Cerebellum (tissue), 4 donors: ENCODE measurements at places on chromosomes 7 and 10.

- no peak for DNase-seq
These were observed 8.7 kb downstream of the ACTR1A start for GRCh38 chr10:102493771-102494170.

DNA sequence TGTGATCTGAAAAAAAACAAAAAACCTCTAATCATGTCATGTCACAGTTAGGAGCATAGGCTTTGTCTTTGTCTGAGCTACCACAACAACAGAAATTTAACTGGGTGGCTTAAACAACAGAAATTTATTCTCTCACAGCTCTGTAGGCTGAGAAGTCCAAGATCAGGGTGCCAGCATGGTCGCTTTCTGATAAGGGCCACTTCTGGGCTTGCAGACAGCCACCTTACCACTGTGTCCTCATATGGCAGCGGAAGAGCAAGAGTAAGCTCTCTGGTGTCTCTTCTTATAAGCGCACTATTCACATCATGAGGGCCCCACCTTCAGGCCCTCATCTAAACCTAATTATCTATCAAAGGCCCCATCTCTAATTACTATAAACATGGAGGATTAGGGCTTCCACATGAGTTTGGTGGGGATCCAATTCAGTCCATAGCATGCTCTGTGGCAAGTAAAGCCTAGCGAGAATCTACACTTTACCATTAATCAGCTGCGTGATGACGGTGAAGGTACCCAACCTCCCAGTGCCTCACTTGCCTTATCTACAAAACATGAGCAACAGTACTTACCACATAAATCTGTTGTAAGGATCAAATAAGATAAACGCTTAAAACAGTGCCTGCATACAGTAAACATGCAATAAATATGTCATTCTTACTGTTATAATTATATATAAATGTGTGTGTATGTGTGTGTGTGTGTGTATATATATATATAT, 17.3 kb downstream of the ZNF438 start:
- no peak for DNase-seq

DNA sequence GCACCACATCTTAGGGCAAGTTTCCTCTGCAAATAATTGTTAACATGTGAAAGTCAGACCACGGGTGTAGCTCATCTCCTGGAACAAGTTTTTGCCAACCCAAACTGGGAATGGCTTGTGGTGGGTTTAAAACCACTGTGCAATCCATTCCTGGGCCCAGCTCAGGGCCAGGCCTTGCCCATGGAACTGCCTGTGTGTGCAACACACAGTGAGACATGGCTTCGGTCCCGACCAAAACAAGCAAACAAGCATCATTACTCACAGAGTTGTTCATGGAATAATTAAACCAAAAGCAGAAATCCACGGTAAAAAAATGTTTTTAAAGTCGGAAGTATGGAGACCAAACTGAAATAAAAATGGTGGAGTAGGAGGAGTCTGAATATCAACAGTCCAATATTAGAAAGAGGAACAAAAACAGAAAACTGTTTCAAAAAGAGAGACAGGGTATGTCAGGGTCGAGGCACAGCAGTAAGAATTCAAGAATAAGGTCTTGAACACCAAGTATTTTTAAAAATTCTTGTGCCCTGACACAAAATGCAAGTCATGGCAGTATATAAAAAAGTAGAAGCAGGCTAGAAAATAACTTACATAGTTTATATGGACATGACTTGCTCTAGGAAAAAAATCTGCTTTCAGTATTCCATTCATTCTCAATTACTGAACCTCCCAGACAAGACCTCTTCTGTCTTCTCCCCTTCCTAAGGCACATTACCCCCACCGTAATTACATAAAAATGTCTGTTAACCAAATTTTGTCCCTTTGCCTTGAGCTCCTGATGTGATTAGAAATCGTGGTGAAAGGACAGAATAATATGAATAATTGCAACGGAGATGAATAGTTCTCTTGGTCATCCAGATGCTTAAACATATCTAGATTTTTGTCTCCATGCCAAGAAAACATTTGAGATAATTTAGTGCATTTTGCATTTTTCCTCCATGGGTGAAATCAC, 88.4 kb downstream of the FAS start:
- no peak for DNase-seq

DNA sequence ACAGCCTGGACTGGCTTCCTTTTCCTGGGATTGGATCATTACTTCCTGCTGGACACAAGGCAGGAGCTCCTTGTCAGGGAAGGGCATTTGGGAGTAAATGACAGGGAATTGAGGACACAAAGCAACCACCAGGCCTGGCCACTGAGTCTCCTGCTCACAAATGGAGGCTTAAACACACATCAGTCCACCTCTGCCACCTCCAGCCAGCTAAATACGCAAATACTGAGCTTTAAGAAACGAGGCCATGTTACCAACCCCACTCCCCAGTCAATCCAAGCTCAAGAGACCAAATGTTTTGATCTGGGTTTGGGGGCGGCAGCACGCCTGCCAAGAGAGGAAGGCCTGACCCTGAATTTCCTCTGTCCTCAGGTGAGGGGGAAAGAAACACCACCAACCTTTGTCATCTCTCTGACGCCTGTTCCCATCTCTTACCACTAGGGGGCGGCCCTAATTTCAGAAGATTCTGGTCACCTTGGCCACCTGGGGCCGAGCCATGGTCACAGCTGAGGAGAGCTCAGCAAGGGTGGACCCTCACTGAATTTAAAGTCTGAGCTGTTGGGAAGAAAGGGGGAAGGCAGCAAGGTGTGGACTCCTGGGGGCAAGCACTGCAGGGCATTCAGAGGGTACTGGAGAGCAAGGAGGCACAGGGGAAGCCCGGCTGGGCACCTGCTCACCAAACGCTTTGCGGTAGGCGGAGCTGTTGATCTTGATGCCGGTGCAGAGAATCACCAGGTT, 16.5 kb downstream of the AIFM2 start:
- peak; percentile 63 for DNase-seq

DNA sequence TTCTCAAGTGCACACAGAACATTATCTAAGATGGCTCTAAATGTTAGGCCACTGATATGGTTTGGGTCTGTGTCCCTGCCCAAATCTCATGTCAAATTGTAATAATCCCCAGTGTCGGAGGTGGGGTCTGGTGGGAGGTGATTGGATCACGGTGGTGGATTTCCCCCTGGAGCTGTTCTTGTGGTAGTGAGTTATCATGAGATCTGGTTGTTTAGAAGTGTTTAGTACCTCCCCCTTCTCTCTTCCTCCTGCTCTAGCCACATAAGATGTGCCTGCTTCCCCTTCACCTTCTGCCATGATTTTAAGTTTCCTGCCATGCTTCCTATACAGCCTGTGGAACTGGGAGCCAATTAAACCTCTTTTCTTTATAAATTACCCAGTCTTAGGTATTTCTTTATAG, 11.2 kb upstream of the GSTK1 start:
- DNase-seq, result no peak

- DNase-seq, result no peak
These were observed 388.9 kb upstream of the NPVF start for GRCh38 chr7:25617214-25617613.

GRCh38 chr10:16367621-16368292, 69.1 kb upstream of the PTER start:
- DNase-seq, result no peak

- no peak for DNase-seq
These were observed 289.7 kb downstream of the TCF7L2 start for GRCh38 chr10:113239566-113240350.
